ENCODE measurements at places on chromosomes 12 and 14.

DNA sequence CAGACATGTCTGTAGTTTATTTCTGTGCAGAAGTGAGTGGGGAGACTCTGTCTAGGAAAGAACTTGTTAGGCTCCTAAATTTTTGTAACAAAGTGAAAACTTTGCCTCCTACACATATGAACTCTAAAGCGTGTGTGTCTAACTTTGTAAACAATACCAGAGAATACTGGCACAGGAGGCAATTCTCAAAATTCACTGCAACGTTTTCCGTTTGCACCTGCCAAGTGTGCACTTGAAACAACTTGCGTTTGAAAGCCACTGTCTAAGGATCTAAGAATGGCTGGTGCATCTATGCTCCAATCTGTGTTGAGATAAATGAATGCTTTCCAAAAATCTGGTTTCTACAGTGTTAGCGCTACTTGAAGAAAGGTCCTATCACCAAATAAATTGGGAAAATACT is 15.3 kb downstream of the GRIP1 start:
- DNase-seq = no peak

- peak; percentile 25 for DNase-seq
Measured at GRCh38 chr12:1691123-1692007, 495 bp downstream of the ADIPOR2 start.

GRCh38 chr14:35331605-35332516 is 39.7 kb downstream of the PSMA6 start:
- DNase-seq = no peak

DNA sequence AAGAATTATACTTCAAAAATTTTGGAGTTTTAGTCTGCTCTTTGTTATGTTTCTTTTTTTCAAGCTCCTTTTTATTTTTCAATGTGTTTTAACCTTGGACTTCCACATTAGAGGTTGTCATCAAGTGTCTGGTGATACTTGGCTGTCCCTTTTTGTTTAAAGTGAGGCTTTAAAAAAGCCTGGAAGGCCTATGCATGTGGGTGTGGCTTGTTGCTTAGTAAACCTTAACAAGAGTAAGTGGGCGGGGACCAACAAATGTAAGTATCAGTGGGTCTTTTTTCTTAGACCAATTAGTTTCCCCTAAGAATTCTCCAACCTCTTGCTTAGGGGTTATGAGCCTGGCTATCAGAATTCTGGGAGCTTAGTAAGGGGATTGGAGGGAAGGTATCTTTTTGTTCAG is 26.4 kb downstream of the HCFC2 start:
- DNase-seq = no peak

- DNase-seq = no peak
Measured at GRCh38 chr12:21607701-21608100, 3.1 kb upstream of the GYS2 start.

DNA sequence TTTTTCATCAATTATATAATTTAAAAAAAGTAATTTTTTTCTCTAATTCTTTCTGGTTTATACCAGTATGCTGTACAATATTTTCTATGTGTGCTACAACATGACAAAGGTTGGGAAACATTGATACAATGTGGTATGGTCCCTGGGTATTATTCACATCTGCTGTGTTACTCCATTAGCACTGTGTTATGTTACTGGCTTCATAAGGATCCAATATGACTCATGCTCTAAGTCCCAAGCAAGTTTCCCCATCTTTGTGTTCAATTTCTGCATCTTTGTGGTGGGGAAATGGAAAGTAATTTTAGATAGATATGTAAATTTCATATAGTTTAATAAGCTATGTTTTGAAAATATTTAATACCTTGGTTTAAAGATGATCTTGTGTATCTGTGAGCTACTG is 35.8 kb downstream of the FBXO33 start:
- no peak for DNase-seq

DNA sequence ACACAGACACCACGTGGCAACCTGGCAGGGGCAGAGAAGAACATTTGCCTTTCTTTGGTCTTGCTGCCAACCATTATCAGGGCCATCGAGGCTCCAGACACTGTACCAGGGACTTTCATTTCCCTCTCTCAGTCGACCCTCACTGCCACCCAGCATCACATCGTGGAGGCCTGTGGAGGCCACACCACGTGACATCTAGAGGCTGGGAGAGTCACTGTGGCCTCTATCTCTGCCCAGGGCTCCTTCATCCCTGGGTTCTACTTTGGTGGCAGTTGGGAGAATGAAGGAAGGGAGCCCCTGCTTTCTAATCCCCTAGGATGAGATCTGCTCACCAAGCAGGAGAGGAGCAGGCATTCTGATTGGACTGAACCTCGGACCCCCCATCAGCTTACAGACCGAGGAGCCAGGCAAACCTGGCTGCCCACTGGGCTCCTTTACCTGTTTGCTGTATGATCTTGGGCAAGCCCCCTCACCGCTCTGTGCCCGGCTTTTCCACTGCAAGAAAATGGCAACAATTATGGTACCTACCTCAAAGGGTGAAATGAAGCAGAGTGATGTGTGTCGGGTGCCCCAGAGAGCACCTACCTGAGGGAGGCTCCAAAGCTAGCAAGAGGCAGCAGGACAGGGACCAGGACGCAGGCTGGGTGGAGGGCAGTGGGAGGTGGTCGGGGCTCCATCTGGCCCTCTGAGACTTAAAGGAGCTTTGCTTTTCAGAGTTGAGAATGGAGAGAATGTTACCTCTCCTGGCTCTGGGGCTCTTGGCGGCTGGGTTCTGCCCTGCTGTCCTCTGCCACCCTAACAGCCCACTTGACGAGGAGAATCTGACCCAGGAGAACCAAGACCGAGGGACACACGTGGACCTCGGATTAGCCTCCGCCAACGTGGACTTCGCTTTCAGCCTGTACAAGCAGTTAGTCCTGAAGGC is 1.8 kb downstream of the SERPINA3 start:
- no peak for DNase-seq

DNA sequence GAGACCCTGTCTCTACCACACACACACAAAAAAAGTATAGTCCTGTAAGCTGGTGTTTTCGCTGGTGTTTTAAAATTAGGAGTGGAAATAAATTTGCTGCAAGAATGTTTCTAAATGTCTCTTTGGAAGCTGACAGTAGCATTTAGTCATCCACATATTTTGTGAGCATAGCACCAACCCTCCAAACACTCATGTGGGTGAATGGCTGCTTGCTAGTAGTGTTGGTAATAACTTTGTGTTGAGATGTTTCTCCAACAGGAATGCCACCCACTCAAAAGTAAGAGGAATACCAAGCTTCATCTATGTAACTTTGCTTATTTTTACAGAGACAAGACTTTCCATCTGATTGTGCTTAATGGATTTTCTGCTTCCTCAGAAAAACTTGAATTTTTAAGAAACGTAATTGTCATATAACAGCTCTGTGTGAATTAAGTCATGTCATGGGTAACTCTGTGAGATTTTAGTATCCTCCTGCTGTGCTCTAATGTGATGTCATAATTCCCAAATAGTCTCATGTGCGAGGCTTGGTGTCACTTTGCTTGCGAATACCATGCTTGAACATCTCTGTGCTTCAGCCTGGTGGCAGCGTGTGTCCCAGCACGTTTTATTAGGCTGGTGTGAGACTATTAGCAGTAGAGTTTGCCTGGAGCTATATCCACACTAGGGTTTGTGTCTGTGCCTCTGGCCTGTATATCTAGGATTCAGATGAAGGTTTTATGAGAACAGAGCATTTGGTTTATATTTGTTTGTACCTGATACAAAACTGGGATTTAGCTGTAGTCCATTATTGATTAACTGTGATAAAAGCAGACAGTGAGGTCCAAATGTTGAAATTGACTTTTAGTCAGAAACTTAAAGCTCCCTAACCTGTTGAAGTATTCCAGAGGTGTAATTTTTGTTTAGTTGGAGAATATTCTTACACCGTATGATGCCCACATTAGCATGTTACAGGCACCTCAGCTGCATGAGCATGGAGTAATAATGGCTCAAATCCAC is 80.5 kb downstream of the FBXW8 start:
- no peak for DNase-seq

DNA sequence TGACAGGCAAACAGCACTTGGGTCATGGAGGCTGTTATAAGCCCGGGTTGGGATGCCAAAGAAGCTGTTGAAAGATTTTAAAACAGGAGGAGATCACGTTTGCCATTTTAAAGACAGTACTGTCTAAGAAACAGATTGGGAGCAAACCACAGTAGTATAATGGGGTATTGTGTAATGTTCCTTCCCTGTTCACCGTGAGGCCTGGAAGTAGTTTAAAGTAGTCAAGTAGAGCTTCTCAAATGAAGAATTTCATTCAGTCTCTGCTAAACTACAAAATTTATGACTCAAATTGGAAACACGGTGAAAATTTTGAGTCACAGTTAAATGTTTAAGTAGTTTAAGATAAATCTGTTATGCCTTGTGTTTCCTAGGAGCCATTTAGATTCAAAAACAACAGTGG is 35.8 kb downstream of the ATP2A2 start:
- no peak for DNase-seq

DNA sequence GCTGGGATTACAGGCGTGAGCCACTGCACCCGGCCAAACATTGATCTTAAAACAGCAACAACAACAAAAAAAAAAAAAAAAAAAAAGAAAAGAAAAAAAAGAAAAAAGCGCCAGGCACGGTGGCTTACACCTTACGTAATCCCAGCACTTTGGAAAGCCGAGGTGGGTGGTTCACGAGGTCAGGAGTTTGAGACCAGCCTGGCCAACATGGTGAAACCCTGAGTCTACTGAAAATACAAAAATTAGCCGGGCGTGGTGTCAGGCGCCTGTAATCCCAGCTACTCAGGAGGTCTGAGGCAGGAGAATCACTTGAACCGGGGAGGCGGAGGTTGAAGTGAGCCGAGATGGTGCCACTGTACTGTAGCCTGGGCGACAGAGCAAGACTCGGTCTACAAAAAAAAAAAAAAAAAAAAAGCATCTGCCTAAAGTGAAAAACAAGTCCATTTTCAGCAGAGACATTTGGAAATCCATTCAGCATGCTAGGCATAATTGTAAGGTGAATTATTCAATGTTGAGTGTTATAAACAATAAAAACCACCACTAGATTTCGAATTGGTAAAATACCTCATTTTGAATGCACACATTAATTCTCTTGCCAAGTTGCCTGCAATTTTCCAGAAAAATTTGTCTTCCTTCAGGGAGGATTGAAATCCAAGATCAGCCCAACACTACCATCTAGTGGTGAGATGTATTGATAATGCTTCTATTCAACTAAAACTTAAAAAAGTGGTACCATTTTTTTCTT is 8.0 kb upstream of the CERS5 start:
- DNase-seq = peak; percentile 63

GRCh38 chr12:89968151-89968700 is 259.6 kb upstream of the ATP2B1 start:
- DNase-seq = no peak

DNA sequence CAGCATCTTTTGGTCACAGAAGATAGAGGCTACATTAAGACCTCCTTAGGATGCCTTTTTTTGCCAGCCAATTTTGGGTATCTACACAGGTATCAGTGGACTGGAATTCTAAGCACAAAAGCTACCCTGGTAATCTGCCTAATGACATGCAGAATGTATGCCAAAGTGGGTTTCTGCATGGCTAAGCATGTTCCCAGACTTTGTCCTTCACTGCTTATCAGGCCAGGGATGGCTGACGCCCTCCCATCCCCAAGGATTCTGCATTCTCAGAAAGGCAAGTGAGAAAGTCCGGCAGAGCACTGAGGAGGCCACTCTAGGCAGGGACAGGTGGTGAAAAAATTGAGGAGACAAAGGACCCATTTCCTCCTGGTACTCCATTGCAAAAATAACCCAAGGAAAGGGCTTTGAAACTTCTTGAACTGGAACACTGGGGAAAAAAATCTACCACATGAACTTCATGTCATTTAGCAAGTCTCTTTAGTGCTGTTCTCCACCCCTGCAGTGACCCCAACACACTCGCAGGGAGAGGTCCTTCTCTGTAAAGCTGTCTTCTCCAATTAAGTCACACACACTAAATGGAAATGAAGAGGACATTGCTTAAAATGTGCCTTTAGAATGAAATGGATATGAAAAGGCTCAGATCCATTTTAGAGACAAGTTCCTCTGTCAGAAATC is 91.7 kb upstream of the MAX start:
- no peak for DNase-seq

- DNase-seq = peak; percentile 49
Measured at GRCh38 chr14:61470261-61470960, 149.0 kb downstream of the PRKCH start.
